ENCODE measurements at places on chromosomes 4 and X.

DNA sequence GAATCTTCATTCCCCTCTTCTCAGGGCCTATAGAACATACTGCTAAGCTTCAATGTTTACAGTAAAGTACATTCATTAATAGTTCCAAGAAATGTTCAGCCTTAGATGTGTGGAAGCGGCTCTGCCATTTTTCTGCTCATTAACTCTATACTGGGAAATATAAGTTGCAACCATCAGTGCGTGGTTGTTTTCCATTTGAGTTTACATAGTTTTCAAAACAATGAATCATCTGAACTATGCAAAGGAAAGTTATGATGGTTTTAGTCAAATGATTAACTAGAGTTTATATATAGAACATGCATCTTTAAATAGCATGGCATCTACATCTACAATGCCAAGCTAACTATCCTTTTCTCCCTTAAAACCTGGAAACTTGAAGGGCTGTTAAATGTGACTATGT, 29.6 kb downstream of the LEF1 start:
- no peak for DNase-seq

- DNase-seq = no peak
These were observed 30.6 kb downstream of the BBS12 start for GRCh38 chr4:122762966-122763716.

DNA sequence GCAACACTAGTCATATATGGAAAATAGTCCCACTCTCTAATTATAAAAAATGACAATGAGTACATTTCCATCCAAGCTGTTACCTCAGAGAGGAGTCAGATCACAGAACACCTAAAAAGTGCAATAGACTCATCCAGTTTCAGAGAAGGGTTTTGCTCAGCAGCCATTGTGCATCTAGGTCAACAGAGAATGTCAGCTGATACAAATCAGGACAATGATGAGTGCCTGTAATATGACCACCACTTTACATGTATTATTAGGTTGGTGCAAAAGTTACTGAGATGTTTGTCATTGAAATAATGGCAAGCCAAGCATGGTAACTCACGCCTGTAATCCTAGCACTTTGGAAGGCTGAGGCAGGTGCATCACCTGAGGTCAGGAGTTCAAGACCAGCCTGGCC, 164.1 kb upstream of the TTC29 start:
- no peak for DNase-seq

GRCh38 chrX:153829799-153830639, at the start of gene PDZD4:
PDZD4 (minus strand) TSS chrX:153830544; CDS start chrX:153830298, 246 bp downstream.
- DNase-seq = no peak

- DNase-seq = no peak
These were observed 141.7 kb downstream of the GPAT3 start for GRCh38 chr4:83677656-83678055.

DNA sequence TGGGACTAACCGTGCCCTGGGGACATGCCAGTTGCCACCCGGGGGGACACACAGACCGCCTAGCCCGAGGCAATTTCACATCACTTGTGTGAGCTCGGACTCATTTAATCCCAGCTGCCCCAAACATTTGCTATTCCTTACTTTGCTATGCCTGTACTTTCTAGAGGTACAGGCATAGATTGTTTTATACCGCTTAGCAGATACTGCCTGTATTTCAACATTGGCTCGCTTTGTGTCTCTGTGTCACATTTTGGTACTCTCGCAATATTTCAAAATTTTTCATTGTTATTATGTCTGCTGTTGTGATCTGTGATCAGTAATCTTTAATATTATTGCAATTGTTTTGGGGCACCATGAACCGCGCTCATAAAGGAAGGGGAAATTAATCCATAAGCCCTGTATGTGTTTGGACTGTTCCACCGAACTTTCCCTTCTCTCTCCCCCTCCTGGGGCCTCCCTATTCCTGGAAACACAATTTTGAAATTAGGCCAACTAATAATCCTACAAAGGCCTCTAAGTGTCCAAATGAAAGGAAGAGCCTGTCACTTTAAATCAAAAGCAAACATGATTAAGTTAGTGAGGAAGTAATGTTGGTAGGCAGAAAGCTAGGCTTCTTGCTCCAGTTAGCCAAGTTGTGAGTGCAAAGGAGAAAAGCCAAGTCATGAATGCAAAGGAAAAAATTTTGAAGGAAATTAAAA, 568 bp upstream of the CASP6 start:
- peak; percentile 53 for DNase-seq

GRCh38 chr4:110550260-110550659, 72.6 kb downstream of the PITX2 start:
- DNase-seq = no peak

- peak; percentile 67 for DNase-seq
These were observed 21.2 kb downstream of the HERC3 start for GRCh38 chr4:88613417-88613875.

GRCh38 chr4:187929024-187929423, 66.5 kb upstream of the ZFP42 start:
- DNase-seq = no peak

DNA sequence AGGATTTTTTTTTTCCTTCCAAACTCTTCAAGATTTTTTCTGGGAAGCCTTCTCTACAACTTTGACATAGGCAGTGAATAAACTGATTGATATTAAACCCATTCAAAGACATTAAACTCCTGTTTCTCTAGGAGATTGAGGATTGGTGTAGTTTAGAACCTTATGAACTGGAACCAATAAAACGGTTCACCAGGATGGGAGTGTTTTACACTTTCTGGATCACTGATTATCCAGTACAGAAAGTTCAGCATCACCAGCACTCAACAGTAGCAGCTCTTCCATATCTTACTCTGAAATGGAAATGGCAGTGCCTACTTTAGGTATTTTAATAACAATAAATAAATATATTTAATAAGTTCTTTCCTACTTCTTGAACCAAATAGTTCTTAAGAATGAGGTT, 76.7 kb downstream of the BMPR1B start:
- DNase-seq = no peak

DNA sequence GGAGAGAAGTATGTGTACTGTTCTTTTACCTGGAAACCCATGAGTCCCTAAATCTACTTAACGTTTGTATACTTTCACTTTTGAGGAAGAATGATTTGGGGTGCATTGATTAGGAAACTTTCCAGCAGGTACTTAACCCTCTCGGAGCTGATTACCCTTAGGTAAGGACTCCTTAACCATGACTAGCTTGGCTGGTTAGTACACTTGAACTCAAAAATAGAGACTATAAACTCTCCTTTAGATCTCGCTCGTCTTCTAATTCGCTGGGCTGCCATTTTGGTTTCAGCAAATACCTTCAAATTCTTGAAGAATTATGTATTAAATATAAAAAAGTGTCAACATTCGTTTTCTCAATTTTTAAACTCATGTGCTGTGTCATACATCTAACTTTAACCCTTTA, 2.0 kb downstream of the USP9X start:
- no peak for DNase-seq

GRCh38 chrX:26889574-26889973, 573.6 kb downstream of the PPP4R3C start:
- no peak for DNase-seq

GRCh38 chr4:10305816-10306215, 151.4 kb downstream of the ZNF518B start:
- no peak for DNase-seq

DNA sequence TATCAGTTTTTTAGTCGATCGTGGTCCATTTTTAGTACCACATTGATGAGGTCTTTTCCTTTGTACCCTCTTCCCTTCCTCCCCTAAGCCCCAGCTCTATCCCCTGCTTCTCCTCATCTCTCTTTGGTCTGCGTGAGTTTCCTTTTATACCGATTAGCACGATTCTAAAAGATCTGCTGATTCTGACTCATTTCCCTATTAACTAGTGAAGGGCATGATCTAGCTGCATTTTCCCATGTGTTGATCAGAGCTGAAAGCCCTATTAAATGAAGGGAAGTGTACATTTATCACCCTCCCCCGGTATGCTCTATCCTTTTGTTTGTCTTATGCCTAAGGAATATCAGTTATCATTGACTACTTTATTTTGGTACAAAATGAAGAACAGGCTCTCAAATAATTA, 181.7 kb upstream of the NPY2R start:
- no peak for DNase-seq

DNA sequence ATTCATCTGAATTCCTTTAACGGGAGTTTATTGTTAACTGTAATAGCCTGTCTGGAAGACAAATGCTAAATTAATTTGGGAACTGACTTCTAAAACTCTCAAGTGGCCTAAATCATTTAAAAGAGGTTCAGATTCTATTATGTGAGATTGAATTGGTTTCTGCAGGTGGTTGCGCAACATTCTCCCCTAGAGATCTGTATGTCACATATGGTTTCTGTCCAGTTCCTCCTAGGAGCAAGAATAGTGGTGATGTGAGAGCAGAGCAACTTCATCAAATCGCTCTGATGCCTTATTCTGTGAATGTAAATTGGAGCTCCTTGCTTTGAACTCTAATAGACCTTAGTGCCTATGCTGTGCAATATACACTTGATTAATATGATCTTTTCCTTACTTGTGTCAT, 144.6 kb upstream of the GPR101 start:
- DNase-seq = no peak

DNA sequence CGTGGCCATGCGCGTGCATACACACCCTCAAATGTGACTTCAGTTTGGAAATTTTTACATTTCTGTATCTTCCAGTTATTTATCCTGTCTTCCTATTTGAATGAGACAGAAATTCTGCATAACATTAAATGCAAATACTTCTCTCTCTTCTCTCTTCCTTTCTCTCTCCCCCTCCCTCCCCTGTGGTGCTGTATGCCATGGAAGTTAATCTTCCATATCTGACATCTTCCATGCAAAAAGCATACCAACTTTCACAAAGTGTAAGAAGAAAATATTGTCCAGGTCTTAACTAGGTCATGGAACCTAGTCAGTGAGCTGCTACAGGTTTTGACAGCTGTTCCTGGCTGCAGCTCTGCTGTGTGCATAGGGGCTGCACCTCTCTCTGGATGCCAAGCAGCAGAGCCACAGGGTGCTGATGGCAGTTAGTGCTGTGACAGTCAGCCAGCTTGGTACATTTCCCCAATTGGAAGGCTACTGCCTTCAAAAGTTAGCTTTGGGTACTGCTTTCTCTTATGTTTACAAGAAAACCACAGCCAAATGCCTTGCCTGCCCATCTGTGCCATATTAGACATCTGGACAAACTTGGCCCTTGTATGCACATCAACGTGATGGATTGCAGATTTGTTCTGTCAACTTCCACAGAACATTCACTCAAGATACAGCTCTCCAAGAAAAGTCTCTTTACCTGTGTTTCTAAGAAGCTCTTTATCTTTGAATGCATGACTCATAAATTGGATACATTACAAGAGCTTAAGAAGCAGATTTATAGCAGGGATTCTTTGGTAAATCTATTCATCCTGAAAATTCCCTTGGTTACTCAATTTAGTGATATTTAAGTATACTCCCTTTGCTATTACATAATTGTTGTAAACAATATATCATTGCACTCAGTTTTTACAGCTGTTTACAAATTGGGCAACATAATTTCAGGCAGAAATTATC, 623.8 kb downstream of the EPHA5 start:
- DNase-seq = no peak

- DNase-seq = no peak
These were observed 2.4 kb upstream of the PTCHD1 start for GRCh38 chrX:23332101-23332887.

- DNase-seq = no peak
These were observed 42.7 kb downstream of the LONRF3 start for GRCh38 chrX:119017077-119017476.

- DNase-seq = no peak
These were observed 192.8 kb downstream of the PPARGC1A start for GRCh38 chr4:23697001-23697528.

- no peak for DNase-seq
These were observed 52.4 kb downstream of the GLRB start for GRCh38 chr4:157128395-157128794.

DNA sequence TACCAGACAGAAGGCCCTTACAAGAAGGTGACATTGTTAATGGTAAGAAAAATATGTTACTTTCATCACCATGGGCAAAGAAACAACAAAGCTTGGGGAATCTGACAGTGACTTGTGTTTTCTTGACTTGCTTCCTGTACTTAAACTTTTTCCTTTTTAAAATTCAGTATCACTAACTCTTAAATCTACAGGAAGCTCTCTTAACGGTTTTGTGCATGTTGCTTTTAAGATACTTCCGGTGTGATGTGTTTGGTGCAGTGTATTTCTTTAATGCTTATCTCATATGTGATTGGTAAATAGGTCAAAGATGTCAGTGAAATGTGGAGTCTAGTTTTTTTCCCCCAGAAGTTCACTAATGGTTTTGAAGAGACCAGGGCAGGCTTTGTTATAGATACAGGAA, 45.2 kb downstream of the ADH5 start:
- DNase-seq = no peak

DNA sequence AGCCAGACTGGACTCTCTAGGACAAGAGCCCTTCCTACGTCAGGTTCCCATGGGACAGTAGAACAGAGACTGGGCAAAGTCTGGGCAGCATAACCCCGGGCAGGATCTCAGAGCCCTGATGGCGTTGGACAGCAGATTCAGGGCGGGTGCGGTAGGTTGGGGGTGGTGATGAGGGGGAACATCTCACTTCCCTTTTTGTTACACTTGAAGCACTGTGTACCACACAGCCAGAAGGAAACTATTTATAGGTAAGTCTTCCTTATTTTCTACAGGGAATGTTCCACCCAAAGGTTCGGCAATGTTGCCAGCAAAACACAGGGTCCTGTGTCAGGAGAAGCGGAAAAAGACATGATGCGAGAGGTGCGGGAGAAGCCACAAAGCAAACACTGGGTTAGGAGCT, 54.3 kb downstream of the TSC22D3 start:
- DNase-seq = no peak

- DNase-seq = no peak
These were observed 16.7 kb downstream of the PRR32 start for GRCh38 chrX:126836186-126836585.

DNA sequence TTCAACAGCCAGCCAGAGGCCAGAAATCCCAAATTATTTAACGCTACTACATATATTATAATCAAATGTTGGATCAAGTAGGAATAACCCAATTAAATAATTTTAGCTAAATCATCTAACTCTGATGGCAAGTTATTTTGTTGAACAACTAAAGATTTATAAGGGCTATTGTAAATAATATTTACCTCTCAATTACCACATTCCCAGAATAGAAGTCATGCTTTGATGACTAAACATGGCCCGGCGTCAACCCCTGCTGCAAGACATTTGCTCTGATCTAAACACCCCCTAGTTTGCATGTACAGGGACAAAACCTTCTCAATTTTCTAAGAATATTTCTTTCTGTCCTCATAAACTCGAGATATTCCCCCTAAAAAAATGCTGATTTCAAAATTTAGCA, 14.2 kb downstream of the VEGFC start:
- no peak for DNase-seq
